Activated gamma-delta T cell (primary cell): ENCODE measurements at places on chromosomes 4 and X.

GRCh38 chr4:125985856-125986255, 671.1 kb downstream of the FAT4 start:
- no peak for DNase-seq

DNA sequence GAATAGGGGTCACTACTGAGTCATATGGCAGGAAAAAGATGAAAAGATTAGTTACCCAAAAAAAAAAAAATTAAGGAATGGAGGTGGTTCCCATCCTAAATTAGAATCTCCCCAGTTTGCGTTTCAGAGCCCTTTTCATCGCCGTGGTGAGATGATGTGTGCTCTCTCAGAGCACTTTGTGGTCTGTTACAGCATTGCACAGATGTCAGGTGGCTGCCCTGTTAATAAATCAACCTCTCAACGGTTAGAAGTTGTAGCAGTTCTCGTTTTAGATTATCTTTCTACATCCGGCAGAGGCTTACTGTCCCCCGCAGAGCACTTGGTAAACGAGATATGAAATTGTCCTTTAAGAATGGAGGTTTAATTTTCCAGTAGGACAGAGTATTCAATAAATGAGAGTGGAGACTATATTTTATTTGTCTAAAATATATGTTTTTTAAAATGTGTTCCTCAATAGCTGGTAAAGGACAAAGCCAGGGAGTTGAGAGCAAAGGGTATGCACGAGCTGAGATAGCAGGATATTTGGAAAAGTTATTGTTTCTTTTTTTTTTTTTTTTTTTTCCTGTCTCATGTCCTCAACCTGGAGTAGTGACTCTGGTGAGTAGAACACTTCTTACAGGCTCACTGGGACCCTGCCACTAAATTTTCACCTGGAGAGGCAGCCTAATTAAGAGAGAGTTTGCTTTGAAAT, 26.9 kb downstream of the AFF1 start:
- DNase-seq: no peak

GRCh38 chr4:41400296-41400695, 137.7 kb upstream of the LIMCH1 start:
- DNase-seq: no peak

GRCh38 chr4:112075129-112075753, 70.0 kb upstream of the FAM241A start:
- DNase-seq: no peak

DNA sequence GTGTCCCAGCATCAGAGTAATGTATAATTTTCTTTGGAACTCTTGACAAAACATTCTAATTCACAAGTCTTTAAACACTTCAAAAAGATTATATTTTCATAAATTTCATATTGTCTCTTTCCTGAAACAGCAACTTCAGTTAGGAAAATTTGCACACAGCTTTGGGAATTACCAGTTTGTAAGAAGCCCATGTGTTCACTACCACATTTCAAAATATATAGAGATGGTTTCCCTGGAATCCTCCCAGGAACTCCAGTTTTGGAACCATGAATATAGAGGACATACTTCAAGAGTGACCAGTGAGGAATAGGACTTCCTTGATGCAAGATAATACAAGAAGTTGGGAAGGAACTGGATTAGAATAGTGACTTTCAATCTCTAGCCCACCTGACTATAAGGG, 28.7 kb upstream of the HPGDS start:
- DNase-seq: no peak

- DNase-seq: no peak
Measured at GRCh38 chrX:30690330-30690729, 37.1 kb downstream of the GK start.

- no peak for DNase-seq
Measured at GRCh38 chrX:134633832-134634231, 24.4 kb downstream of the PLAC1 start.

DNA sequence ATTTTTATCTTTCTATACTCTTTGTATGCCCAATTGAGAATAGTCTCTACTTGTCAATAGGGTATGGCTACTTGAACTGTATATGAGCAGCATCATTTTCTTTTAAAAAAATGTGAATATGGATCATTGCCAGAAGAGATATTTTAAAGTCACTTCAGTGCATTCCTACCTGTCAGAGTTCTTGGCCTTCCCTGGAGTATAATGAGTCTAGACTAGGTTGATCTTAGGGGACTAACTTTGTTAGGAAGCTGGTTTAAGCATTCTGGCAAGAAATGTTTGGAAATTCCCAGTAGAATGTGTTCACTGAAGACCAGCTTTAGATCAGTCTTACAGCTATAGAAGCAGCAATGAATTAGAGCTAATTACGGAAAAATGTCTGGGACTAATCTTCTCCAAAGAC, 178.2 kb downstream of the FAT4 start:
- DNase-seq: no peak

DNA sequence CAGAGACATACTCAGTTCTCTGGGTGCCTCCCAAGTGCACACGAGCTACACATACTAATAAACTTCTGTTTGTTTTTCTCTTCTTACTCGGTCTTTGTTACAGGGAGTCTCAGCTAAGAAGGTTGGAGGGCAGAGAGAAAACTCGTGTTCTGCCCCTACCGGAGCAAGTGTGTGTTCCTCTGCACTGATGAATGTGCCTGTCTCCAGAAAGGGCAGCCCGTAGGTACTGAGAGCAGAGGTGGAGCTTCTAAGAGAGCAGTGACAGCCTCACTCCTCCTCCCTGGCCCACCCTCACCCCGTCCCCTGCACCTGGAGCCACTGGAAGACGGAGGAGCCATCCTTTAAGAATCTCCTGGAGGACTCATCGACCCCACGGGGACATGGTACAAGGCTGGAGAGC, 67.6 kb downstream of the MTNR1A start:
- no peak for DNase-seq

DNA sequence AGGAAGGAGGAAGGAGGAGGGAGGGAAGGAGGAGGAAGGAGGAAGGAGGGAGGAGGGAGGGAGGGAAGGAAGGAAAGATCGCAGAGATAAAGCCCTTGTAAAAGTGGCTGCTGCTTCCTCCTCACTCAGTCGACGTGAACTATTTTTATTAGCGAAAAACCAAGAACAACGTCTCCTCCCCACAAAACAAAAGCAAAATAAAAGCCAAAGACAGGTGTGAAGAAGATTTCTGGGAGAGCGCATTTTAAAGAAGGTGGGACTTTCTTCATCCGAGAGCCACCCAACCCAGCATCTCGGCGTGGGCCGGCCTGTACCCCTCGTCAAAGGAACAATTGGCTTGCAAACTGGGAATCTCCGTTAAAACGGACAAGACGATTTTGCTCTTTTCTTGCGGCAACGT, 40.7 kb upstream of the ASMTL start:
- DNase-seq: no peak

DNA sequence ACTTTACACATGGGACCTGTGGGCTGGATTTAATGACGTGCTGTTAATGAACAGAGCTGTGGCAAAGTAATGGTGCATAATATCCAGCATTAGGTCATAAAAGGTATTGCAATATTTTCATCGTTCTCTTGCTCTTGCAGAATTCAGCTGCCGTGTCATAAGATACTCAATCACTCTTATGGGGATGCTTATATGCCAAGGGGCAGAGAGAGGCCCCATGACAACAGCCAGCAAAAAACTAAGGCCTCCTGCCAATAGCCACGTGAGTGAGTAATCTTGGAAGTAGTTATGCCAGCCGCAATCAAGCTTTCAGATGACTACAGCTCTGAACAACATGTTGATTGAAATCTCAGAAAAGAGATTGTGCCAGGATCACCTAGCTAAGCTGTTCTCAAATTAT, 616.9 kb downstream of the FSTL5 start:
- no peak for DNase-seq

DNA sequence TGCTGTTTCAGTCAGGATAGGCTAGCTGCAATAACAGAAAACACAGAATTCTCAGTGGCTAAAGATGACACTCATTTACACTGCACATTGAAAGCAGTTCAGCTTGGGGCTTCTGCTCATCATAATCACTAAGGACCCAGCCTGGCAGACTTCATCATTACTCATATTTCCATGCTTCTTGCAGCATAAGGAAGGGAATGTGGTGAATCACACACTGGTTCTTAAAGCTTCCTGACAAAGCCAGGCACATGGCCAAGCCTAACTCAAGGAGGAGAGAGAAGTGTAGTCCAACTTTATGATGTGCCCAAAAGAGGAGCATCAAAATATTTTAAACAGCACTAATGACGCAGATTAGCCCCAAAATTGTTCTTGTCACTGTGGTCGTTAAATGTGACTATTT, 186.5 kb downstream of the BANK1 start:
- no peak for DNase-seq

DNA sequence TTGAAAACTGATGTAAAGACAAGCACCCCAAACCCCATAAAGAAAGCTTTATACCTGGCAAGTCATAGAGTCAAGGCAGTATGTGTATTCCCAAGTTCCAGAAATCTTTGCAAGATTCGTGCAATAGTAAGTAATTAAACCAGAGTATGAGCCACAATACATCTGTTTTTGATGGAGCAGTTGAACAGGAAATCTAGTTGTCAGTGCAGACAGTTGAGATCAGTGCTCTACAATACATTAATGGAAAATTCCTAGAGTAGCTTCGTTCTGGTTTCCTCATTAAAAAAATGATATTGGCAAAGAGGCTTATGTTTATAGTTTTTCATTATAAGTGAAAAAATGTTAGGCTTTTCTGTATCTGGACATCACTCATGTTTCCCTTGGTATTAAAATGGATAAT, 575.3 kb downstream of the TRIML1 start:
- DNase-seq: no peak

DNA sequence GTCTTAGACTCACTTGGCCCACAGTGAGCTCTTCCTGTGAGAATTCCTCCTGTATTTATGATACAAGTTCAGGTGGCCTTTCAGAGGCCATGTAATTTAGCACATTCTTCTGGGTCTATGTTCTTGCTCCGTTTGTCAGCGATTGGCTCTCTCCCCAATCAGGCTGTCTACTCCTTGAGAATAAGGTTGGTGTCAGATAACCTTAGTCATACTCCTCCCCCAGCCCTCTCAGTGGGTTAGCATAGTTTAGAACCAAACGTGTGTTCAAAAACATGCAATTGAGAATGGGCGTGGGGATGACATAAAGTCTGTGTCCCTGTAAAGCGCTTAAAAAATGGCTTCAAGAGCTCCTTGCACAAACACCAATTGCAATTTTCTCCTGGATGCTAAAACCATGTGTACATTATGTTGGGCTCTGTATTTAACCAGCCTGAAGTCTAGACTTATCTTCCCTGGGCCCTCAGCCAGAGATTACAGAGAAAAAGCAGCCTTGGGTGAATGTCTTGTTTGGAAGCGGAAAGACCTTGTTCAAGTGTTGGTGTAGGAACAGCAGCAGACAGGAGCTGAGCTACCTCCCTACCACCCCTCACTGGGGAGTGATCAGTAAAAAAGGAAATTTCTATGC, 9.9 kb upstream of the CT47C1 start:
- DNase-seq: no peak
